Iris pigment epithelial cell (primary cell): ENCODE measurements at places on chromosomes 6 and 20.
A peak's percentile ranks its signal among the peaks of the same experiment; 100 is the strongest.

DNA sequence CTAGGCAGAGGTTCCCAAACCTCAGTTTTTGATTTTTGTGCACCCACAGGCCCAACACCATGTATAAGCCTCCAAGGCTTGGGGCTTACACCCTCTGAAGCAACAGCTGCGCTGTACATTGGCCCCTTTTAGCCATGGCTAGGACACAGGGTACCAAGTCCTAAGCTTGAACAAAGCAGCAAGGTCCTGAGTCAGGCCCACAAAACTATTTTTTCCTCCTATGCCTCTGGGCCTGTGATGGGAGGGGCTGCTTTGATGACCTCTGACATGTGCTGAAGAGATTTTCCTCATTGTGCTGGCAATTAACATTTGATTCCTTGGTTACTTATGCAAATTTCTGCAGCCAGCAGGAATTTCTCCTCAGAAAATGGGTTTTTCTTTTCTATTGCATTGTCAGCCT is 262.2 kb upstream of the CEP162 start:
- no peak for DNase-seq

- no peak for DNase-seq
Measured at GRCh38 chr6:6837541-6838080, 249.1 kb downstream of the LY86 start.

- DNase-seq = no peak
Measured at GRCh38 chr20:32979201-32979998, 24.8 kb downstream of the SUN5 start.

GRCh38 chr6:154738551-154738961 is 5.3 kb downstream of the SCAF8 start:
- DNase-seq = peak; percentile 44

GRCh38 chr6:151098166-151098565 is 141.6 kb upstream of the AKAP12 start:
- DNase-seq = no peak

DNA sequence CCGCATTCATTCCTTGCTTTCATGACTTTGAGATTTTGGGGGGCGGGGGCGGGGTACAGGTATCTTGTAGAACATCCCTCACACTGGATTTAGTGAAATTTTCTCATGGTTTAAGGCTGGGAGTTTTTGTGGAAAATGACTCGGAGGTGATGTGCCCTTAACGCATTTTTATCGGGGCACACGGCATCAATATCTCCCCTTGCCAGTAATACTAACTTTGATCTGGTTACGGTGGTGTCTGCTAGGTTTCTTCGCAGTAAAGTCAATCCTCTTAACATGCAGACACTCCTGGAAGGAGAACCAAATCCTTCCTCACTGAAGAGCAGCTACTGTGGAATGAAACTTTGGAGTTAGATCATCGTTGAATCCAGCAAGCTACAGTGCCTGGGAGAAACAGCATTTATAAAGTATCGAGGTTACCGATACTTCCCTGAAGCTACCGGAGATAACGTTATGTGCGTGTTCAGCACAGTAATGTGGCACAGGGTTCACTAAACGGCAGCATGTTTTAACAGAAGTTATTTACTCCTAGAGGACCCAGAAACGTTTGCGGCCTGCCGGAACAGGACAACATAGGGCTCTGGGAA is 1.2 kb upstream of the DYNLRB1 start:
- DNase-seq = no peak

- DNase-seq = no peak
Measured at GRCh38 chr6:137472641-137473137, 21.5 kb downstream of the OLIG3 start.

- no peak for DNase-seq
Measured at GRCh38 chr6:137977814-137978213, 110.8 kb downstream of the TNFAIP3 start.

DNA sequence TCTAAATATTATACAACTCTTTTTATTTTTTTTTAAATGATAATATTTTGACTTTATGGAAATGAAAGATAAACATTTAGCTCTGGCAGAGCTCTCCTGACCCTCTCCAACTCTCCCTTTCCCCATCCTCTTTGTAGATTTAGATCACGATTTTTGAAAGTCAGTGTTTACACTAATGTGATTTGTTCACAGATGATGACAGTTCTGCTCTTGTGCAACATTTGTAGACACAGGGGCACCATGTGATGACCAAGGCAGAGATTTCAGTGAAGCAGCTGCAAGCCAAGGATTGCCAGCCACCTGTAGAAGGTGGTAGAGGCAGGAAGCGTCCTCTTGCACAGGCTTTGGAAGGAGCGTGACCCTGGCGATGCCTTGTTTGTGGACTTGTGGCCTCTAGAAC is 483.2 kb downstream of the QKI start:
- peak; percentile 26 for DNase-seq

GRCh38 chr6:126535138-126535537 is 195.2 kb downstream of the CENPW start:
- DNase-seq = no peak

- no peak for DNase-seq
Measured at GRCh38 chr6:136338486-136338885, 48.8 kb upstream of the BCLAF1 start.

- DNase-seq = no peak
Measured at GRCh38 chr6:165325609-165326008, 16.2 kb upstream of the C6orf118 start.

- no peak for DNase-seq
Measured at GRCh38 chr6:163808231-163808630, 393.7 kb downstream of the QKI start.

DNA sequence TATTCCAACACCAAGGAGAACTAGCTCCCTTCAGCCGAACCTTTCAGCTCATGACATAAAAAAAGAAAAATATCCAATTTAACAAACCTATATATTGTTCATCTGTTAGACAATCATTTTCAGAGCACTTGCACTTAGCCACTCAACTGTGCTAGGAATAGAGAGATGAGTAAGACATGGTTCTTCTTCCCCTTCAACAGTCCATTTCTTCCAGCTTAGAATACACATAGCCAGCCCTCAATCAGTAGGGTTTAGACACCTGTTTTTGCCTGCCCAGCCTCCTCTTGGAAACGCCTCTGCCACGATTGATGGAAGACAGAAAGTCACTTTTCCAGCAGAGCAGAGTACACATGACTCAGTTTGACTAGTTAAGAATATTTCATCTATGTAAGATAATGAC is 21.8 kb downstream of the ADNP start:
- DNase-seq = no peak

- DNase-seq = no peak
Measured at GRCh38 chr6:15616261-15616660, 46.6 kb downstream of the DTNBP1 start.

DNA sequence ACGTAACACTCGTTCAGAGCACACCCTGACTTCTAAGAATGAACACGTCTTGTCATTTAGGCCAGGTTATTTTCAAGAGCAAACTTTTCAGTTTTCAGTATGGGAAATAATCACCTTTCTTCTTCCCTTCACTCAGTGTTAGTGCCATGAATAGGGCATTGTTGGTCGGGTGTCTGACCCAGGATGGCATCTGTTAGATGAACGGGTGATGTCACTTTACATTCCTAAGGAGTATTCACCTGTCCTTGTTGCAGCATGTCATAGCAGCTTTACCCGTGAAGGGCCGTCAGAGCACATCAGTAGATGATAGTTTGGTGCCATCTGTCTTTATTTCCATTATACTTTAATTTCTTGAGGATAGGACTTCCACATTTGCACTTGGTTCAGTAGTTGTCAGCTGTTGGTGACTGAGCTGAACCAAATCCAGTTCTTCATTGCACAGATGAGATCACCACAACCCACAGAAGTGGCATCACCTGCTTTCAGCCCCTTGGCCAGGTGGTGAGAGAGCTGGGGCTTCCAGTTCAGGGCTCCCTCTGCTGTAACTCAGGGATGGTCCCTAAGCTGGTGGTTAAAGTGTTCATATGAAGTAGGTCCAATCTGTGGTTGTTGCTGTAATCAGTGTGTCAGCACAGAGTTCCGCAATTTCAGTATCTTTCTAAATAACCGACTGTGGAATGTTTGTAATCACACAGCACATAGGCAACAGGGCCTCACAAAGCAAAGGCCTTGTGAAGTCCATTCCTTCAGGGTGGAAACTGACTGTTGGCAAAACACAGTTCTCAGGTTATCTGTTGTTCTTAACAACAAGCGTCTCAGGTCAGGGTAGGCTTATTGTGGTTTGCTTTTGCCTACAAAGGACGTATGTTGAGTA is 68.2 kb downstream of the FAM120B start:
- DNase-seq = peak; percentile 85

GRCh38 chr6:77038807-77039206 is 424.5 kb downstream of the HTR1B start:
- peak; percentile 75 for DNase-seq

DNA sequence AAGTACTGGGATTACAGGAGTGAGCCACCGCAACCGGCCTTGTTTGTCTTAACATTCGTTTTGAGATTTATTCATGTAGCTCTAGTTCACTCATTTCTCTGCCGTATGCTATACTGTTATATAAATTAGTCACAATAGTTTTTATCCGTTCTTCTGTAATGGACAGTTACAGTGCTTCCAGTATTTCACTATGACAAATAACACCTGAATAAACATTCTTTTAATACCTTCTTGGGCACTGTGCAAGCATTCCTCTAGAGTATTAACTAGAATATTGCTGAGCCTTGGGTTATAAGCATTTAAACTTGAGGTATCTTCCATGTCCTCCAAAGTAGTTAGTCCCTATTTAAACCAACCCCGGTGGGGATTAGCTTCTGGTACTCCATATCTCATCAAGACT is 45.6 kb downstream of the STK38 start:
- DNase-seq = peak; percentile 22

DNA sequence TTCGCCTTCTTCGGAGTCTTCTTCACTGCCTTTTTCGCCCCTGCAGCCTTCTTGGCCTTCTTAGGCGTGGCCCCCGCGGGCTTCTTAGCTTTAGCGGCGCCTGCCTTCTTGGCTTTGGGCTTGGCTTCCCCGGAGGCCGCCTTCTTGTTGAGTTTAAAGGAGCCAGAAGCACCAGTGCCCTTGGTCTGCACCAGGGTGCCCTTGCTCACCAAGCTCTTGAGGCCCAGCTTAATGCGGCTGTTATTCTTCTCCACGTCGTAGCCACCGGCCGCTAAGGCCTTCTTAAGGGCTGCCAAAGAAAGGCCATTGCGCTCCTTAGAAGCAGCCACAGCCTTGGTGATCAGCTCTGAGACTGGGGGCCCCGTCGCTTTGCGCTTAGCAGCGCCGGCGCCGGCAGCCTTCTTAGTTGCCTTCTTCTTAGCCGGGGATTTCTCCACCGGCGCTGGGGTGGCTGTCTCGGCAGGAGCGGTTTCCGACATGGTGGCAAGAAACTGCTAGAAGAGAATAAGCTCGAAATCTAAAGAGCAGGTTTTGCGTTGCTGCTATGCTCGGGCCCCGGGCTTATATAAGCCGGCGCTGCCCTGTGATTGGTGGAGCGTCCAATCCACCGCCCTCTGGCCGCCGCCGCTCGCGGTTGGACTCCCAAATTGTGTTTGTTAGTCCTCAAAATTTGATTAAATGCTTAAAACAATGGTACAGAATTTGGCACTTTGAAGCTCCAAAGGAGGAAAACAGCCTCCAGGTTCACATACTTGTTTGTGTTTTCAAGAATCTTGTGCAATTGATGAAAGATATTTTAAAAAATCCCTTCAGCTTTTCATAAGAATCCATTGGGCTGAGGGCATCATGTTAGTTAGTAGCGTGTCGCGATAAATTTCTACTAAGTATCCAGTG is 44.9 kb downstream of the OR2B2 start:
- peak; percentile 82 for DNase-seq

GRCh38 chr6:45724511-45724910 is 291.1 kb downstream of the CLIC5 start:
- DNase-seq = peak; percentile 85

- DNase-seq = no peak
Measured at GRCh38 chr20:17933711-17934110, 34.9 kb downstream of the SNX5 start.

DNA sequence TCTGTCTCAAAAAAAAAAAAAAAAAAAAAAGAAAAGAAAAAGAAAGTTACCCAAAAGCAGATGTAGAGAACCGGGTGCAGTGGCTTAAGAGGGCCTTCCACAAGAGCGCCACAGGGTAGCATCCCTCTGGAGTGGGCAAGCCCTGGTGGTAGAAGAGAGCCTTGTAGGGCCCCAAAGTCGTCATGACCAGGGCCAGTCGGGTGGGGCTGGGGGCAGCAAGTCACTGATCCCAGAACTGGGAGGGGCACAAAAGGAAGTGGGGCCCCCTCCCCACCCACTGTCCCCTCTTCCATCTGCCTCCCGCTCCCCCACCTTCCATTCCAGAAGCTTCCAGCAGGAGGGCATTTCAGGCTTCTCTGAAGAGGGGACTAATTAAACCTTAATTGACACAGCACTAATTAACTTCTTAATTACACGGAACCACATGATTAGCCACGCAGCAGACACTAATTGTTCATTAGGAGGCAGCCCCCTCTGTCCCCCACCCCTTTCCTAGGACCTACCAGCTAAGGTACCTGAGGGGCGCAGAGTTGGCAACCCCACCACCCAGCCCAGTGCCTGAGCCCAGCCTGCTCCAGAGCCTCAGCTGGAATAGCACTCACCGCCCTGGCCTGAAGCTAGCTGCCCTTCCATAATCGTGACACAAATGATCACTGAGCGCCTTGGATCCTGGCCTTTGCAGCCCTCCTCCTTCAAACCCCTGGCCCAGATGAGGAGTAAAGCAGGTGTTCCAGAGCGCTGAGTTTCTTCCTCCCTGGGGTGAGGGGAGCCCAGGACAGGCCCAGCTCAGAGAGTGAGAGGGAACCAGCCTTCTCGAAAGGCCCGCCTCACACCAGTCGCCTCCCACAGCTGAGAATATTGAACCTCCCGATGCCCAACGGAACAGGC is 34.8 kb downstream of the MDFI start:
- no peak for DNase-seq

DNA sequence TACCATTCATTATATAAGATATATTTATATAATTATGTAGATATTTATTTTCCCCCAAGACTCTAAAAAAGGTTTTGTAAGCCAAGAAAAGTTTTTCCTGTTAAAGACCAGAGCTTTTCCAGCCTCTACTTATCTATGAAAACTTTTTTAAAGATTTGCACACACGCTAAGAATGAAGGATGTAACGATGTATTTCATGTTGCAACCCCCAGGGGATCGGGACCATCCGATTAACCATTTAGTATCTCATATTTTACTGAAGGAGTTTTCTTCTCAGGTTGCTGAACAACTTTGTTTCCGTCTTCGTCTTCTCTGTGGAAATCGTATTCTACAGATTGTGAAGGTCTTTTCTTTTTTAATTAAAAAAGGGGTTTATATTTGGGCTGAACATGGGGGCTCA is 70.0 kb upstream of the SASH1 start:
- peak; percentile 24 for DNase-seq

GRCh38 chr20:57513199-57513598 is 11.7 kb downstream of the CTCFL start:
- DNase-seq = peak; percentile 14
